ENCODE measurements at places on chromosomes 4 and X.
A peak's percentile ranks its signal among the peaks of the same experiment; 100 is the strongest.

DNA sequence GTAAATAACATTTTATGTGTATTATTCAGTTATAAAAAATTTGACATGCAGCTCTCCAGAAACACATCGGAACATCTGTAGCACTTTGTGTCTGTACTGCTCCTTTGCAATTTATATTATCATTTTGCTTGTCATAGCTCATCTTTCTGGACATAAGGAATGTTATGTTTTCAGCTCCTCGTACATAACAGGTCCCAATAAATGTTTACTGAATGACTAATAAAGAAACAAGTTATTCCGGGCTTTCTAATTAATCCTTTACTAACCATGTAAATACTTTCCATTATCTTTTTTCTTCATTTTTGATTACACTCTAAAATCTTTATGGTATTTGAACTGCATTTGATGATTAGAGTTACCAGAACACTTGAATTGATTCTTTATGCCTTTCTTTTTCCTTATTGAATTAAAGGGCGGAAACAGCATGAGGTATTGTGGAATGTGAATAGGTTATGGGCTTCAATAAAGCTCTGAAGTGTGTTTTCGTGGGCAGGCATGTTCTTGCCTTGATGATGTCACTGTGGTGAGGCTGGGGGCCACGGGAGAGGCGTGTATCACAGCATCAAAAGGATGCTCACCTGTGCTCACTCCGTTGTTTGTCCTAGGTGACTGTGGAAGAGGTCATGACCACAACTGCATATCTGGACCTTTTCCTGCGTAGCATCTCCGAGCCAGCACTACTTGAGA lies 131.6 kb downstream of the GATB start:
- DNase-seq: no peak

- no peak for DNase-seq
Measured at GRCh38 chr4:164997941-164998340, 20.5 kb upstream of the TRIM61 start.

GRCh38 chr4:74874753-74875367 lies 58.1 kb upstream of the PARM1 start:
- no peak for DNase-seq

- DNase-seq: peak; percentile 42
Measured at GRCh38 chrX:75155827-75156525, at the start of gene ABCB7. TSS of gene ABCB7 (minus strand) at chrX:75156283. CDS start at chrX:75156272, 11 bp downstream.

GRCh38 chr4:48636911-48637310 lies 143.2 kb downstream of the FRYL start:
- DNase-seq: no peak

GRCh38 chr4:150063128-150063527 lies 15.1 kb upstream of the DCLK2 start:
- DNase-seq: no peak

DNA sequence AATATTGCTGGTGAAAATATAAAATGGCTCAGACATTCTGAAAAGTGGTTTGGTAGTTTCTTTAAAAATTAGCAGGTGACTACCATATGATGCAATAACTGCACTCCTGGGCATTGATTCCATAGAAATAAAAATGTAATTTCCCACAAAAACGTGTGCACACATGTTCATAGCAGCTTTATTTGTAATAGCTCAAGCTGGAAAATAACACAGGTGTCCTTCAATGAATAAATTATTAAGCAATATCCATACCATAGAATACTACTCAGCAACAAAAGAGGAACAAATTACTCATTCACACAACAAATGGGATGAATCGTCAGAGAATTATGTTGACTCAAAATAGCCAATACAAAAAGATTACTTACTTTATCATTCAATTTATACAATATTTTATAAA lies 893.7 kb upstream of the SLIT2 start:
- DNase-seq: no peak

DNA sequence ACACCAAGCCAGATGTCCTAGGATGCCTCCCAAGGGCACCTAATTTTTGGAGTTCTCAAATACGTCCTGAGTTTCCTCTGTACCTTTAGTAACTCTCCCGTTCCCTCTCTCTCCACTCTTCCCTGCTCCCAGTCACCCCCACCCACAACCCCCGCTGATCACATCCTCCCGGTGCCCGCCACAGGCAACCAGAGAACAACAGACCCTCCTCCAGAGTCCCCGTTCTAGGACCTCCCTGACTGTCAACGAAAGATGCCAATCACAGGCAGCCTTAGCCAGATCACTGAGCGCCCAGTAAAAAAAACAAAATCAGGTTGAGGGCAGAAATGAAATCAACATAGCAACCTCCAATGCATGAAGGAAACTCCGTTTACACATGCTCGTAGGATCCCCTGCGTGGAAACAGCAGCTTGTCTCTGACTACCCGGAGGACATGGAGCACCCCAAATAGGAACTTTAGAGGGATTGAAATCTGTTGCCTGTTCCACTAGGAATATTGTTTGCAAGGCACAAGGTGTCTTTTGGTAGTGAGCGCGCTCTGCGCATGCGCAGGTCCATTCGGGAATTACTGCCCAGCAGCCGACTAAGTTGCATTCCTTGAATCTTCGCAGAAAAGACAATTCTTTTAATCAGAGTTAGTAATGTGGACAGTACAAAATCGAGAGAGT lies at the start of gene GABRB1:
GABRB1 (plus strand) TSS at position 557 of the 668 bp plus-strand sequence.
- DNase-seq: no peak

- no peak for DNase-seq
Measured at GRCh38 chr4:51906167-51906958, 63.4 kb downstream of the DCUN1D4 start.

GRCh38 chr4:164613792-164614191 lies 140.1 kb upstream of the SMIM31 start:
- no peak for DNase-seq

GRCh38 chr4:3850128-3850527 lies 83.9 kb downstream of the ADRA2C start:
- no peak for DNase-seq

DNA sequence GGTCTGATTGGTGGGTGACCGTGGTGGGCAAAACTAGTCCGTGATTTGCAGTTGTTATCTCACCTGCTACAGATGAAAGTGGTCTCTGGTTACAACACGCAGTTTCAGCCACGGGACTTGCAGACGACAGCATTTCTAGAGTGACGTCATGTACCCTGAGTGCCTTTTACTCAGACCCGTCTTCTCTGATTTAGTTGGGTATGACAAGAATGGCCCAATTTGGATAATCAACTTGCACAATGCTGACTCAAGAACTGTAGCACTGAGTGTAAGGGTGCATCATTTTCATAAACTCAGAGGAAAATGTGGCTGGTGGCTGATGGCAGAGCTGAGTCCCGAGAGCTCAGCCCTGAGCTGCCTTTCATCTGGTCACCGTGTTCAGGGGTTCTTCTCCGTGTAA lies 281.4 kb upstream of the FRG1 start:
- no peak for DNase-seq

GRCh38 chrX:125298871-125299270 lies 20.8 kb upstream of the TEX13C start:
- no peak for DNase-seq

DNA sequence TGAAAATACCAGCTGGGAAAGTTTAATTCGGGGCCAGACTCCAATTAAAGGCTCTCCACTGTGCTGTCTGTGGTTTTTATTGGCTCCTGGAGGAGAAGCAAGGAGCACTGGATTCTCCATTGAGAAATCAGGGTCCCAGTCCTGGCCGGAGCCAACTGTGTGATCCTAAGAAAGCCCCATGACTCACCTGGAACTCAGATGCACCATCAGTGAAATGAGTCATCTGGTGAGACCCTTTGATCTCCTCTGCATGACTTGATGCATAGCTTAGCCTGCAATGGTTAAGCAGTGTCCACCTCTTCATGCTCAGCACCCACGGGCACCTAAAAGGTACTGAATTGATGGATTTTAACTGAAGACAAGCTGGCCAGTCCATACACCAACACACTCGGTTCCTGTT lies 119.2 kb upstream of the VCX3B start:
- DNase-seq: no peak

DNA sequence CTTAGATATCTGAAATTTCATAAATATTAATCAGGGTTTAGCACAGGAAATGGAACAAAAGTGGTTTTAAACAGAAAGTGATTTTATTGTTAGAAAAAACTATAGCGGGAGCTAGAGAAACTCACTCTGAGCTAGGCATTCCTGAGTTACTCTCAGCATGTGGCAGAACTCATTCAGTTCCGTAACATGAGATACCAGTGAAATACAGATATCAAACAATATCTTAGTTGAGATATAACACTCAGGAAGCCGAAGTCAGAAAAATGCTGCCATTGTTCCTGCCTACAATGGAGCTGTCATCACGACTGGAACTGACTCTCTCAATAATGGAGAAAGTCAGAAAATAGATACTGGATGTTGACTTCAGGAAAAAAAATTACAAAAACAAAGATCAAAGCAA lies 1428.7 kb downstream of the PCDH18 start:
- no peak for DNase-seq

- DNase-seq: no peak
Measured at GRCh38 chr4:76011700-76012387, 4.5 kb upstream of the CXCL9 start.

- no peak for DNase-seq
Measured at GRCh38 chr4:10639100-10639499, 45.5 kb downstream of the CLNK start.

DNA sequence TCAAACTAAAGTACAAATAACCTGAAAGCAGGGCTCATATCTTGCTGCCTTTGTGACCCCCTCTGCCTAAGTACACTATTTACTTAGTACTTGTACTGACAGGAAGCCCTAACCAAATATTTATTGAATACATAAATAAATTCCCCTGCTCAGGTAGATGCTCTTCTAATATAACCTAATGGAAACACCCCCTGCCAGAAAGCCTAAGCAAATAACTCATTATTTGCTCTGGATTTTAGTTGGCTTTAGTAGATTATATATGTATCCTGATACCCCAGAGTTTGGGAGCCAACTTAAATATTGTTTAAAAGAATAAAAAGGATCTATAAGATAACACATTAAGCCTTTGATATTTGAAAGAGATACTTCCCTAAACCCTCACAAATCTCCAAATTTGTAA lies 318.2 kb downstream of the PPP1R2C start:
- no peak for DNase-seq

- no peak for DNase-seq
Measured at GRCh38 chr4:36872679-36873078, 371.9 kb upstream of the NWD2 start.

GRCh38 chrX:120536061-120536460 lies 24.7 kb downstream of the CUL4B start:
- no peak for DNase-seq

- no peak for DNase-seq
Measured at GRCh38 chr4:186942758-186943377, 219.2 kb upstream of the FAT1 start.

Measured in activated effector memory CD4-positive, alpha-beta T cell treated with Interleukin-2 at 50 U/mL for 16 hours (primary cell).